Astrocyte of the hippocampus (primary cell): ENCODE measurements at places on chromosomes 6 and 20.

GRCh38 chr20:51528263-51529027 is 14.1 kb downstream of the NFATC2 start:
- DNase-seq: no peak

DNA sequence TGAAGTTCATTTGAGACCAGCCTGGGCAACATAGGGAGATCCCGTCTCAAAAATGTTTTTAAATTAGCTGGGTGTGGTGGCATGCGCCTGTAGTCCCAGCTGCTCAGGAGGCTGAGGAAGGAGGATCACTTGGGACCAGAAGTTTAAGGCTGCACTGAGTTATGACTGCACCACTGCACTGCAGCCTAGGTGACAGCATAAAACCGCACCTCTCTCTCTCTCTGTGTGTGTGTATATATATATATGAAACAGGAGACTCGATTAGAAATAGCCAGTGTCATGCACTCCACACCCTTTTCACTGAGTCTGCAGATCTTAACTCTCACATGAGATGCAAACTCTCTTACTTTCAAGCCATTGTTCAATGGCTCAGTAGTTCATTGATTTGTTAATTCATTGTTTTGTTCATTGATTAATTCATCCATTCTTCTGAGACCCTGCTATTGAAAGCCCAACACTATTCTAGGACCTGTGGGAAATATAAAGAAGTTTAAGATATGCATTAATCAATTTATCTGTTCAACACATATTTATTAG is 52.4 kb upstream of the MRPS10 start:
- no peak for DNase-seq

DNA sequence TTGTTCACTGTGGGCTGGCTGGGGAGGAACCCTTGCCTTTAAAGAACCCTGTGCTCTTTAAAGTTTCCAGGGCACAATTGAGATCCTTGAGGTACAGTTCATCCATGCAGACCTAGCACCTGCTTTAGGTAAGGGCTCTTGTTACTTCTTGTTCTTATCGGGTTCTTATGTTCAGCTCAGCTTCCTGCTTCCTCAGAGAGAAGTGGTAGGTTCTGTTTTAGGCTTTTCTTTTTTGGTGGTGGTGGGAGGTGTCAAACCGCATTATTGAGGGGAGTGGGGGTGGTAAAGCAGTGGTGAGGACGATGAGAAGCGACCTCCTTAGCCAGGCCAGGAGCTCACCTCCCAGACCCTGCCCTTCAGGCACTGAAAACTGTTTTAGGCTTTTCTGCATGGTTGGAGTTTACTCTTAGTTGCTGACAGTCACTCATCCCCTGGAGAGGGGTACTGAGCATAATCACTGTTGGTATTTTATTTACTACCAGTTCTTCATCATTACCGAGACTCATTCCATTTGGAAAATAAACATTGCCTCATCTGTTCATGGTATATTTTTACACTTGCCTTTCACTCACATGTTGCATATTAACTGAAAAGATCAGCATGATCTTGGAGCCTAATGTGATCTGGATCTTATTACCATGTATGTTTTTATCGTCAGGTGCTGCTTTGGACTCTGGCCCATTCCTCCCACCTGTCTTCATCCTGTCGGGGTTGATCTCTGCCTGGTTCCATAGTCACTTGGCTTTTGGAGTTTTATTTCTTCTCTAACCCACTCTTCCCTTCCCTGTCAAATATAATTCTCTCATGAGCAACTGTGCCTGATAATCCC is 35.4 kb downstream of the SLC16A10 start:
- no peak for DNase-seq

- no peak for DNase-seq
Measured at GRCh38 chr6:131910219-131910589, 41.0 kb downstream of the CCN2 start.

GRCh38 chr6:119630561-119631192 is 281.1 kb upstream of the MAN1A1 start:
- no peak for DNase-seq

GRCh38 chr6:170004585-170005210 is 253.3 kb downstream of the ERMARD start:
- no peak for DNase-seq

GRCh38 chr6:39911513-39912125 is 22.6 kb downstream of the MOCS1 start:
- DNase-seq: no peak

- no peak for DNase-seq
Measured at GRCh38 chr20:60281295-60281694, 323.1 kb downstream of the CDH26 start.

DNA sequence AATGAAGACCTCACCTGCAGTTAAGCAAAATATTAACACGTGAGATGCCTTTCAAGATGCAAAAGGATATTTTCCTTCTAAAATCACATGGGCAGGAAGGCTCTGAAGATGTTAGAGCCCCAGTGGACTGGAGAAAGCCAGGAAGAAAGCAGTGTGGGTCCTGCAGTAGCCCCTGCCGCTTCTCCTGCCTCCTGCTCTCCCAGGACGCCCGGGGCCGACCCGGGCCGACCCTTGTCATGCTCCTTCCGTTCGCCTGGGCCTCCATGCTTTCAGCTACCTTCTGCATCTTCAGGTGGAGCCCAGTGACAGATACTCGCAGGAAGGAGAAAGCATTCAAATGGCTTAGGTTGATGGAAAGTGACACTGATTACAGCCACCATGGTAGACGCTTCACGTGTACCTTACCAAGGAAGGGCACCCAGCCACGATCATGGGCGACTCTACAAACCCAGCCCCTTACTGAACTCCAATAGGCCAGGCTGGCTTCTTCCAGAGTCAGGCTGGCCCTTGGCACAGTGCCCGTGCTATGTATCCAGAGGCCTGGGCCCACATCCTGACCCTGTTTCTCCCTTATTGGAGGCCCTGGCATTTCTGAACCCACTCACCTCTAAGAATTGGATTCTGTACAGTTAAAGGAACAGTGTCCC is 69.0 kb downstream of the TCP11 start:
- no peak for DNase-seq

DNA sequence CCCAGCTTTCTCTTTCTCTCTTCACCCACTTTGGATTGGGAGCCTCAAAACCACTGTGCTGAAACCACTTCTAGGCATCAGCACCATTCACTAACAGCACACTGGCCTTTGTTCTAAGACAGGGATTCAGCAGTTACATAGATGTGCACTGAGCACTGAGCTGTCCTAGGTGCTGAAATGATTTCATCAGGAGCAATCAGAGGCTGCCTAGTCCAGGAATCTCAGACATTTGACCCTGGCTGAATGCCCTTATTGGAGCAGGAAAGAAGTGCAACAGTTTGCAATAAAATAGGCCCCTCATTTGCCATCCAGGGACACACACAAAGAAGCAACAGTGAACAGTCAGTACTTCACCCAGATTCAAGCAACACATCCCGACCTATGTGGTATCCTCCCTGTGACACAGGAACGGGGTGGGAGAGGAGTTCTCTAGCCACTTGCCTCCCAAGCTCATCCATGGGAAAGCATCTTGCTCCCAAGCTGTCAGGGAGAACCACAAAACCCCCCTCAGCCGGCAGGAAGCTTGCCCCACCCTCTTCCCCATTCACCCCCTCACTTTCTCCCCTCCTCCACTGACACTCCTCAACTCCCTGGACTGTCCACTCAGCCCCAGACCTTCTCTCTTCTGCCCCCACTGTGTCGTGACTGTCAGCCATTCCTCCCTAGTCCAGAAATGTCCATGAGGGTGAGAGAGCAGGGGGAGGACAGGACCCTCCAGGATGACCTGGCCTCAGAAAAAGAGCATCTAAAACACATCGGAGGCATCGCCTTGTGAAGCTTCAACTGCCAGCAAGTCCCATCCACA is 304.4 kb downstream of the PREX1 start:
- DNase-seq: peak; percentile 91

GRCh38 chr6:34731393-34732060 is 25.8 kb upstream of the SNRPC start:
- DNase-seq: no peak

- DNase-seq: no peak
Measured at GRCh38 chr6:152721956-152722355, 24.3 kb downstream of the MYCT1 start.

- no peak for DNase-seq
Measured at GRCh38 chr20:3621111-3621510, 42.1 kb downstream of the GFRA4 start.

GRCh38 chr6:125745281-125746018 is 4.0 kb upstream of the HEY2 start:
- DNase-seq: no peak

- no peak for DNase-seq
Measured at GRCh38 chr6:35831257-35832007, 26.3 kb downstream of the LHFPL5 start.

GRCh38 chr6:150584596-150584995 is 15.1 kb upstream of the PLEKHG1 start:
- DNase-seq: no peak

DNA sequence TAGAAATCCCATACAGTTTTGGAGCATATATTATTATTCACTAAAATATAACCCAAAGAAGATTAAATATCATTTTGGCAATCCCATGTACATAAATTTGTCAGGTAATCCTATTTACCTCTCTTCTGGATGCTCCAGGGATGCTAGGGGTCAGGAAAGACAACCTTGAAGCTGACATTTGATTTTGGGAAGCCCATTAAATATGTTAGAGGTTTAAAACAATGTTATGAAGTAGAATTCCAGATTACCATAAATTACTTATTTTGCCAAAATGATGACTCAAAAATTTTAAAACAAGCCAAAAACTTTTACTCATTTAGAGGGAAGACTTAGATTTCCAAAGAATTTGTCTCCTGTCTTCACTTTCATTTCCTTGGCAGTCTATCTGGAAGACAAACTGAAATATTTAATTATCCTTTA is 9.2 kb upstream of the IL22RA2 start:
- no peak for DNase-seq

GRCh38 chr6:20554326-20554725 is 20.1 kb downstream of the CDKAL1 start:
- no peak for DNase-seq

- DNase-seq: no peak
Measured at GRCh38 chr6:143741480-143741879, 63.7 kb downstream of the PHACTR2 start.

DNA sequence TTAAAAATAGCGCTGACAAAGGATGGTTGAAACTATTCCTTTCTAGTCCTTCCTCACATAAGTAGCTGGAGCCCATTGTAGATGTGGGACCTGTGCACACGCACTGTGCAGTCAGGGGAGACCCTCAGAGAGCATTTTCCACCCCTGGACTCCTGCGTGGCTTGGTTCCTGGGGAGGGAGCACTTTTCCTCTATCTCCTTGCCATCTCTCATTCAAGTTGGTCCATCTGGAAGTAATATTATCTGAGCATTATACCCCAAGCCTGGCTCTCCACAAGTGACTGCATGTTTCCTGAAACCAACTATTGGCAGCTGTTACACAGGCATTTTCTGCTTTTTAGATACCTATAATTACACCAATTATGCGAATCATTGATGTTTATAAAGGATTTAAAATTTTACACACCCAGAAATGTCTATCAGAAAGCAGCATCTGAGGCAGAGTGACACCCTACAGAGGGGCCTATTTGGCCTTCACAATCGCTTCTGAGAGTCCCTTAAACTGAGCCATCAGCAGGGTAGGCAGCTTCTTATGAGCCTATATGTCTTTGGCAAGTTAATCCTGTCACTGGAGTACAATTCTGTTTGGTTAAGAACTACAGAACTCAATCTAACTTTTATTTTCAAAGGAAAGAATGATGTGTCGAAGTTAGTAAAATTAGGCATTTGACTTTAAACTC is 18.7 kb downstream of the SOX4 start:
- DNase-seq: no peak

DNA sequence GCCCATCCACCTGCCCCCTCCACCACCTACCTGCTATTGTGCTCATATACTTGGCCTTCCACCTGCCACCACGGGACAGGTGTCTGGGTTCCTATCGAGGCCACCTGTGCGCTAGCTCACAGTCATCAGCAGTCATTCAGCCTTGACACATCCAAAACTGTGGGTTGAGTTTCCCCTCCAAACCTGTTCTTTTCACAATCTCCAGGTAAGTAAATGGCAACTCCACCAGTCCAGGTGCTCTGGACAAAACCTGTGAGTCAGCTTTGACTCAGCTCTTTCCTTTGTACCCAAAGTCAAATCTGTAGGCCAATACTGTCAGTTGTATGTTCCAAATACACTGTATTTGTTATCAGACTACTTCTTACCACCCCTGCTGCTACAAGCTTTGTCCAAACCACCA is 52.6 kb downstream of the SPTLC3 start:
- DNase-seq: no peak

DNA sequence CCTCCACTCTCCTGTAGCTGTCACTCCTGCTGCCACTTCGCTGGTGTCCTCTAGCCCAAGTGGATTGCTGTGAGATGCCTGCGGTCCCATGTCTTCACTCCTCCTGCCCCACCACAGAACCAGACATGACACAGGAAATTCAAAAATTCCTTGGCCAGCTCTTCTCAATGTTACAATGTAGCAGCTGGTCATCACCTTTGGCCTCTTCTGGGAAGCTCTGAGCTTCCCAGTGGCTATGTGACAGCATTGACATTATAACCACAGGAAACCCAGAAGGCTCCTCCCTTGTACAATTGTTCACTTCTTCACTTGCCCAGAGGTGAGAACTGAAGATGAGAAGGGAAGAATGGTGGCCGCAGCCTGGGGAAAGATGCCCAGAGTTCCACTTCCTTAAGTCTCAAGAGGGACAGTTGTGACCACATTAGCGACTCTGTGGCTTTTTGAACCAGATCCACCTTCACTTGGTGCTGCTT is 76.1 kb upstream of the NAA20 start:
- no peak for DNase-seq

DNA sequence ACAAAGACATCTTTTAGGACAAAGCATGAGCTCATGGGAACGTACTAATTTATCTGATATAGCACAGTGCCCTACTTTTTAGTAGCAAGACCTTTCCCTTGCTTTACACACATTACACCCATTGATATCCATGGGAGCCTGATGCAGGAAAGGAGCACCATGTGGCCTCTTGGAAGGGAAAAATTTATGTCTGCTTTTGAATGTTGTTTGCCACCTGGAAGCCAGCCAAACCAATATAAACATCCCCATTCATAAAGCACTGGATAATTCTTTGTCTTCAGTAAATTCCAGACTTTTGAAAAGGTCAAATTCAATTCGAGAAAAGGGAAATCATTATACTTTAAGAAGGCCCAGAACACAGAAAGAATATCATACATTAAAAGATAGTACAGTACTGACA is 152.3 kb upstream of the BEND6 start:
- peak; percentile 73 for DNase-seq

DNA sequence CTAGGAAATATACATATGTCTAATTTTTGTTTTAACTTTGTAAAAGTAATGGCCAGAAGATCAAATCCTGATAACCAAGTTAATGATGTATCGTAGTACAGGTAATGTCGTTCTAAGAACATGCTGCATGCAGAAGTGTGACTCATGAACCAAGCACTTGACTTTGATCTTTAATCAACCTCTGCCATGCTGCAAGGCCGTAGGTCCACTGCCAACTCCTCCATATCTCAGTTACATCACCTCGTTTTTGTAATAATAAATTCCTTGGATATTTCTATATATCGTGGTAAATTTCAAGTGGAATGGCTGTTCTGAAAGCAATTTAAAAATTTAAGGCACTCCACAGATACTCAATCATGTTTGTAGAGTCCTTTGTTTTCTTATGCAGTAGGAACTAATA is 771.7 kb downstream of the EPHA7 start:
- peak; percentile 28 for DNase-seq

- no peak for DNase-seq
Measured at GRCh38 chr6:43213431-43213830, 15.8 kb downstream of the DNPH1 start.
